ENCODE measurements at places on chromosomes 1 and 21. TPM values are rescaled to one million over a fixed set of nuclear protein-coding genes. Genes with fewer than 3 reads are reported as not detected.

The CNKSR1 gene
- total RNA-seq, result 2.6 TPM

The GRHL3 gene
- not detected for total RNA-seq

The GSTM5 gene
- total RNA-seq, result 0.02 TPM

The CSF3R gene
- total RNA-seq, result not detected

The NFASC gene
- 58.7 TPM for total RNA-seq
